ENCODE measurements at places on chromosomes 4 and X.

DNA sequence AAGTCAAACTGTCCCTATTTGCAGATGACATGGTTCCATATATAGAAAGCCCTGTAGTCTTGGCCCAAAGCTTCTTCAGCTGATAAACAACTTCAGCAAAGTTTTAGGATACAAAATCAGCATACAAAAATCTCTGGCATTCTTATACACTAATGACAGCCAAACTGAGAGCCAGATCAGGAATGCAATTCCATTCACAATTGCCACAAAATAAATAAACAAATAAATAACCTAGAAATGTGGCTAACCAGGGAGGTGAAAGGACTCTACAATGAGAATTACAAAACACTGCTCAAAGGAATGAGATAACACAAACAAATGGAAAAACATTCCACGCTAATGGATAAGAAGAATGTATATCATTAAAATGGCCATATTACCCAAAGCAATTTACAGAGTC is 52.9 kb upstream of the CXCL8 start:
- no peak for DNase-seq

DNA sequence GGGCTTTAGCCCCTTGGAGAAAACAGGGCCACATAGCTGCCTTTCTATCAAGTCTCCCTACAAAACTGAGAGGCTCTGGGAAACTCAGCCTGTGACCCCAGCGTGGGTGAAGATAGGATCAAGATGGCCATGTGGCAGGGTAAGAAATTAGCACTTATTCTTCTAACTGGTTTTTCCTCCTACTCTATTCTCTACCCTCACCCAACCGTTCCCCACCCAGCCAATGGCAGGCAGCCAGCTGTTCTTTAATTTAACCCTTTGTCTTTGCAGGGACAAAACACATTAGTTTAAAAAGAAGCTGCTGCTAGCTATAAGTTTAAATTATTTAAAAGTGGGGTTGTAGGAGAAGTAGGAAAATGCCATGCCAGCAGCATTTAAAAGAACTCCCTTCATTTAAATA is 2.8 kb downstream of the CLCN5 start:
- DNase-seq, result no peak

- peak; percentile 31 for DNase-seq
These were observed 264.6 kb downstream of the SPRY1 start for GRCh38 chr4:123661080-123661737.

DNA sequence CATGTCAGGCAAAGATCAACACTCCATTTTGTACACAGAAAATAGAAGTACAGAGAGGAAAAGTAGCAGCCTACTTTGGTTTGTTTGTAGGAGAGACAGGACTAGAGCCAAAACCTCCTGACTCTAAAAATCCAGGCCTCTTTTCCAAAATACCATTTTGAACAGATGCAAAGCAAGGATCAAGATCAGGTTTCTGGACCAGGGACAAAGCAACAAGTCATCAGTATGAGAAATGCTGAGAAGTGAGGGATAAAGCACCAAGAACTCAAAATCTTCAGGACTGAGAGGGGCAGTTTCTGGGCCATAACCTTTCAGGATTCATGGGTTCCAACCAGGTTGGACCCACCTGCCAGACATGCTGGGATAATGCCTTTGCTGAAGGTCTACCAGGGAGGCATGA is 36.6 kb upstream of the MBTPS2 start:
- DNase-seq, result no peak

DNA sequence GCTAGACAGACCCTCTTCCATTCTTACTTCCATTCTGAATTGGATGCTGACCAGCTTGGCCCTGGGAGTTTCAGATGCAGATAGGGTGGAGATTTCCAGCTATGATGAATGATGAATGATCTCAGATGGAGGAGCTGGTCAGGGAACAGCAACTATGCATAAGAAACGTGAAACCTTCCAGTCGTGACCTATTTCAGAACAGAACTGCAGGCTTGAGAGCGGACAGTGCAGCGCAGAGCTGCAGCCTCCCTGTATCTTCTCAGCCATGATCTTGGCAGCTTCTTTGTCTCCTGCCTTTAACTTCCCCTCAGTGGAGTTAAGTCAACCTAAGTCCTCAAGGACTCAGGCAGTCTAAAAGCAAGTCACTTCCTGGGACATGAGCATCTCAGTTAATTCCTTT is 43.3 kb upstream of the HAND2 start:
- DNase-seq, result no peak

DNA sequence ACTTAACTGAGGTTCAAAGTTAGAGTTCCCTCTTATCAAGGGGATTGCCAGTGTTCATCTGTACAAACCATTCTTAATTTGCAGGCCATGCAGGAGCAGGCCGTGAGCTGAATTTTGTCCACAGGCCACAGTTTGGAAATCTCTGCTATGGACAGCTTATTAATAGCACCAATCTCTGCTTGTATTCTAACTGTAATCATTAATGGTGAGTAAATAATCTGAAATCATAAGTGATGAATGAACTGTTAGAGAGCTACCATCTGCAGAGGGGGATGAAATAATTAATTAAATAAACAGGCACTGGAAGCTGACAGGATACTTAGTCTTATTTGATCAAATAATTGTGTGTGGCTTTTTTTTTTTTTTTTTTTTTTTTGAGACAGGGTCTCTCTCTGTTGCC is 48.5 kb upstream of the PDLIM3 start:
- DNase-seq, result no peak

DNA sequence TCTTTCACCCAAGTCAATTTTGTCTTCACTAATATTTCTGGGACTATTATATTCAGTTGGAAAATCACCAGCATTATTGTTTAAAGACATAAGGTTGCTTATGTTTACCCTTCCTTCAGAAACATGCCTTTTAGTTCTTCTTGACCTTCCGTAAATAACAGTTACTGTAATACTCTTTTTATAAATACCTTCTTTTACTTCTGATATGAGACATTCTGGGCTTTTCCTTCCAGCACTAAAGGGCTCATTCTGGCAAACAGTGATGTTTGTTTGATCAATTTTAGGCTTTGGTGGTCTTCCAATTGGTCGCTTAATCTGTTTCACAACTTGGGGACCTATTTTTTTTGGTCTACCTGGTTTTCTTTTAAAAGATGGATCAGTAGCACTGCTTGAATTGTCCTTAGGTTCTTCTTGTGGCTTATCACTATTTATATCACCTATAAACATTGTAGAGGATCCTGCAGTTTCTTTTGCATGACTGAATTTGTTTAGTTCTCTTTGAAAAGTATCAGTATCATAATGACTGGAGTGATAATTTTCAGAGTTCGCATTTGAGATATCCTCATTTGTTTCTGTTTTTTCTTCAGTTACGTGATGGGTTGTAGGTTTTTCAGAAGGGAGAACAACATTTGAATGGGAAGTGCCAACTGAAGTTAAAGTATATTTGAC is 64.8 kb downstream of the NCAPG start:
- DNase-seq, result no peak

GRCh38 chr4:147447786-147448185 is 33.1 kb upstream of the EDNRA start:
- DNase-seq, result no peak

- peak; percentile 27 for DNase-seq
These were observed 93.2 kb upstream of the AP1S2 start for GRCh38 chrX:15947648-15948317.

- DNase-seq, result no peak
These were observed 583.5 kb upstream of the FAT1 start for GRCh38 chr4:187307131-187307530.

DNA sequence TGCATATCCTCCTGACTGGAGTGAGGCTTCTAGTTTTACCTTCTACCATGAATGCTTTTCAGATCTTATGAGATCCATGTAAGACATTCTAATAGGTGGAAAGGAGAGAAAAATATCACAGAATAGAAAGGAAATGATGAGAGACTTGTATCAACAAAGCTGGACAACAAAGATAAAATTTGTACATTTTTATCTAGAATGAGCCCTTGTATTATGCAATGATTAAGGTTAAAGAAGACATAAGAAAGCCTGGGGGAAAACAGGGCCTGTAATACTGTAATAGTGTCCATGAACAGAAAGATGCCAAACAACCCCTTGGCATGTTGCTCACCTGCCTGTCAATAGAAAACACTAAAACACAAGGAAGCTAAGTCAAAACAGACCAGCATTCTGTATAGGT is 44.2 kb upstream of the SCRG1 start:
- no peak for DNase-seq

Measured in hepatocyte (in vitro differentiated cells).